ENCODE measurements at places on chromosomes 13 and 19. TPM values are rescaled to one million over a fixed set of nuclear protein-coding genes. Genes with fewer than 3 reads are reported as not detected.

- H3K27me3 ChIP-seq, result no peaks in the 10 kb centered on the region
- no peaks in the 10 kb centered on the region for H3K4me1 ChIP-seq
- H3K36me3 ChIP-seq, result no peaks in the 10 kb centered on the region
- no peak overlapping the region for H3K27ac ChIP-seq
Measured at GRCh38 chr13:74550039-74550438, 415.8 kb upstream of the KLF12 start.

DNA sequence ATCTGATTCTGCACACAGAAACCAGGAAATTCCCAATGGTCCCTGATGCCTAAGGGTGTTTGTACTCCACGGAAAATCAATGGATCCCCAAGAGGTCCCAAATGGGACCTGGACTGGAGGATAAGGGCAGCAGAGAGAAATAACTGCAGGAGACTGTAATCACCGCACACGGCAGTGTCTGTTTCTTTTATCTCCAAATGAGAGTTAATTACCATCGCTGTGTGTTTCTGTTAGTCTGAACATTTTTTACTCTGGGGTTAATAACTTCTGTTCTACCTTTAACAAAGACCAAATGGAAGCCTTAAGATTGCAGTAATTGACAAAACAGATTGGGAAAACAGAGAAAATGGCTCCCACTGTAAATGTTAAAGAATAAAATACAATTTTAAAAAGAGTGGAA lies 320.9 kb downstream of the DCLK1 start:
- no peak overlapping the region for H3K27ac ChIP-seq
- DNase-seq, result no peak
- H3K27me3 ChIP-seq, result no peaks in the 10 kb centered on the region
- H3K36me3 ChIP-seq, result no peaks in the 10 kb centered on the region

- DNase-seq, result no peak
- H3K36me3 ChIP-seq, result peaks cover 73% of the 10 kb centered on the region
- H3K27ac ChIP-seq, result no peak overlapping the region
- H3K4me1 ChIP-seq, result no peaks in the 10 kb centered on the region
- no peaks in the 10 kb centered on the region for H3K27me3 ChIP-seq
Measured at GRCh38 chr19:1373042-1373533, 10.6 kb upstream of the NDUFS7 start.

DNA sequence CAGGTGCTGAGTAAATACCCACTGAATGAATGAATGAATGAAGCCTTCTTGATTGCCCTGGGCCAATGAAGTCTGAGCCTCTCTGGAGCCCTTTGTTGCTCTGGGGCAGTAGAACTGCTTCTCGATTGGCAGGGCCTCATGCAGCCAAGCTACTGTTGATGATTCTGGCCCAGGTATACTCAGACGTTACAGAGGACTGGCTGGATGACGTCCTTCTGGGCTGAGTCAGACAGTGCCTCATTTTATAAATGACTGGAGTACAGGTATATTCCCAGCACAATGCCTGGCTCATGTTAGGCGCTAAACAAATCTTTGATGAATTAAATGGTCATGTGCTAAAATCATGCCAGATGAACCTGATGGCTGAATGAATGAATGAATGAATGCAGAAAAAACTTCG lies 243.8 kb upstream of the MAB21L1 start:
- H3K4me1 ChIP-seq, result peaks cover 20% of the 10 kb centered on the region
- H3K27me3 ChIP-seq, result no peaks in the 10 kb centered on the region
- H3K4me3 ChIP-seq, result no peak overlapping the region

- no peaks in the 10 kb centered on the region for H3K36me3 ChIP-seq
- H3K4me1 ChIP-seq, result no peaks in the 10 kb centered on the region
- no peaks in the 10 kb centered on the region for H3K27me3 ChIP-seq
- no peak for DNase-seq
- H3K4me3 ChIP-seq, result no peak overlapping the region
- no peak overlapping the region for H3K27ac ChIP-seq
Measured at GRCh38 chr13:46150134-46150693, 31.8 kb downstream of the LCP1 start.

DNA sequence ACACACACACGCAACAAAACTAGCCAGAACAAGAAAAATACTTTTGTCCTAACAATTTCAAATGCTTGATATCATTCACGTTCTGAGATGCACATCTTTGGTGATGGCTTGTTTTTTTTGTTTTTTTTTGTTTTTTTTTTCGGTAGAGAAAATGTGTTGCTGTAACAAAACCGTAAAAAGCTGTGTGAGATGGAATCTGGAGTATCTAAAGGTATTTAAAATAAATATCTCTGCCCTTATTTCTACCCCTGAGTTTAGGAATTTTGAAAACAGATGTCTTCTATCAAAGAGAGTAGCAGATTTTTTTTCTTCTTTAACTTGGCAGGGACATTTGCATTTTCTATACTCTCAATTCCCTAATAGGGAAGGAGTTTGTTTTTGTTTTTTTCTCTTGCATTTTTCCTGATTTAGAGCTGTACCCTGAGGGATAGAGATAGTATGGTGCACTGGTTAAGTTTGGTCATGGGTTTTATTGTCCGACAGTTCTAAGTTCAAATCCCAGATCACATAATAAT lies 446.6 kb downstream of the KLF5 start:
- DNase-seq, result no peak
- H3K27me3 ChIP-seq, result no peaks in the 10 kb centered on the region
- H3K36me3 ChIP-seq, result no peaks in the 10 kb centered on the region
- H3K4me1 ChIP-seq, result no peaks in the 10 kb centered on the region

- no peak for DNase-seq
- no peaks in the 10 kb centered on the region for H3K27me3 ChIP-seq
- H3K4me1 ChIP-seq, result no peaks in the 10 kb centered on the region
- H3K27ac ChIP-seq, result no peak overlapping the region
- no peak overlapping the region for H3K4me3 ChIP-seq
Measured at GRCh38 chr19:5349041-5349440, 8.4 kb upstream of the PTPRS start.

GRCh38 chr13:19681517-19681916 lies 48.1 kb downstream of the MPHOSPH8 start:
- no peak overlapping the region for H3K27ac ChIP-seq
- H3K4me3 ChIP-seq, result no peak overlapping the region
- peaks cover 3% of the 10 kb centered on the region for H3K4me1 ChIP-seq
- no peaks in the 10 kb centered on the region for H3K36me3 ChIP-seq
- no peak for DNase-seq
- no peaks in the 10 kb centered on the region for H3K27me3 ChIP-seq

GRCh38 chr13:84296401-84296800 lies 414.1 kb upstream of the SLITRK1 start:
- no peaks in the 10 kb centered on the region for H3K4me1 ChIP-seq
- H3K36me3 ChIP-seq, result no peaks in the 10 kb centered on the region
- H3K4me3 ChIP-seq, result no peak overlapping the region
- no peak for DNase-seq
- no peak overlapping the region for H3K27ac ChIP-seq

The APOC1 gene
- total RNA-seq, result 12.3 TPM

The CBY2 gene
- total RNA-seq, result not detected

- no peaks in the 10 kb centered on the region for H3K36me3 ChIP-seq
- H3K4me3 ChIP-seq, result no peak overlapping the region
- H3K27me3 ChIP-seq, result no peaks in the 10 kb centered on the region
- no peak overlapping the region for H3K27ac ChIP-seq
Measured at GRCh38 chr19:51410950-51411748, 6.3 kb downstream of the SIGLEC10 start.

The DDX49 gene
- total RNA-seq, result 41.7 TPM

The ZNF491 gene
- 3.7 TPM for total RNA-seq

The COX6B2 gene
- not detected for total RNA-seq

GRCh38 chr13:51553531-51553930 lies 30.7 kb upstream of the WDFY2 start:
- H3K27me3 ChIP-seq, result no peaks in the 10 kb centered on the region
- H3K4me3 ChIP-seq, result no peak overlapping the region
- no peaks in the 10 kb centered on the region for H3K36me3 ChIP-seq
- DNase-seq, result no peak
- H3K4me1 ChIP-seq, result no peaks in the 10 kb centered on the region
- H3K27ac ChIP-seq, result no peak overlapping the region

The MCF2L gene
- 34.9 TPM for total RNA-seq

DNA sequence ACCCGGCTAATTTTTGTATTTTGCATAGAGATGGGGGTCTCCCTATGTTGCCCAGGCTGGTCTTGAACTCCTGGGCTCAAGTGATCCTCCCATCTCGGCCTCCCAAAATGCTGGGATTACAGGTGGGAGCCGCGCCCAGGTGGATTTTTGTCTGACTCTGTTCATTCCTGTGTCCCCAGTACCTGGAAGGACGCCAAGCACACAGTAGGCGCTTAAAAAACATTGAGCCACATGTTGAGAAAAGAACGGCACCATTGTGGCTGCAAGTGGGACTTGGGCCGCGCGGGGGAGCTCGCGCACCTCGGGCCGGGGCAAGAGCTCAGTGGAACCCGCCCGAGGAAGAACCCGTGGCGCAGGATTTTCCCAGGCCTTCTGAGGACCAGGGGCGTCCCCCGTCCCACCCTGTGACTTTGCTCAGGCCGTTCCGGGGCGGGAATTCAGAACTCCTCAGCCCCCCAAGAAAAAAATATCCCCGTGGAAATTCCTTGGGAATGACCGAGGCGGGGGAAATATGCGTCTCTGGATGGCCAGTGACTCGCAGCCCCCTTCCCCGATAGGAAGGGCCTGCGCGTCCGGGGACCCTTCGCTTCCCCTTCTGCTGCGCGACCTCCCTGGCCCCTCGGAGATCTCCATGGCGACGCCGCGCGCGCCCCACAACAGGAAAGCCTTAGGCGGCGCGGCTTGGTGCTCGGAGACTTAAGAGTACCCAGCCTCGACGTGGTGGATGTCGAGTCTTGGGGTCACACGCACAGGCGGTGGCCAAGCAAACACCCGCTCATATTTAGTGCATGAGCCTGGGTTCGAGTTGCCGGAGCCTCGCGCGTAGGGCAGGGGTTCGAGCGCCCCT lies 1.4 kb upstream of the ICAM1 start:
- H3K4me1 ChIP-seq, result peaks cover 13% of the 10 kb centered on the region
- H3K27me3 ChIP-seq, result peaks cover 9% of the 10 kb centered on the region
- no peak for DNase-seq
- H3K36me3 ChIP-seq, result no peaks in the 10 kb centered on the region
- H3K27ac ChIP-seq, result peak overlapping the region; percentile 68

- H3K27me3 ChIP-seq, result no peaks in the 10 kb centered on the region
- H3K4me1 ChIP-seq, result peaks cover 22% of the 10 kb centered on the region
- DNase-seq, result no peak
- no peak overlapping the region for H3K27ac ChIP-seq
- no peaks in the 10 kb centered on the region for H3K36me3 ChIP-seq
Measured at GRCh38 chr13:98675837-98676236, 76.6 kb downstream of the SLC15A1 start.

DNA sequence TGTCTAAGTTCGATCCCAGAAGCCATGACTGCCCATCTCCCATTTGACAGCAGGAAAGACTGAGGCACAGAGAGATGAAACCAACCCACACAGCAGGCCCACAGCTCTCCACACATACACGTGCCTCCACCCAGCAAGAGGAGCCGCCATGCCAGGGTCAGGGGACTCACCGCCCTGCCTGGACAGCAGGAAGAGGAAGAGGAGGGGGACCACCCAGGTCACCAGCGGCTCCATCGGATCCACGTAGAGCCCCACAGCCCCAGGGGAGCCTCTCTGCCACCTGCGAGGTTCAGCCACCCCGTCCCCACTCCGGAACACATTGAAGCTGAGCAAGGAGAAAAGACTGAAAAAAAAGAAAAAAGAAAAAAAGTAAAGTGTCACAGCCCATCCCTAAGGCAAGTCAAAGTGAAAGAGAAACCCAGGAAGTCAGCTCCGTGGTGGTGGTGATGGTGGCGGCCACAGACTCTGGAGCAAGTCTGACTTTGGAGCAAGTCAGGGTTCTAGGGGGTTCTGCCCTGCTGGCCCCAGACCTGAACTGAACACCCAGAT lies at the start of gene IL12RB1:
IL12RB1 (minus strand) TSS at position 345 of the 549 bp plus-strand sequence; CDS start at position 234, 111 bp downstream.
- peak within 1 kb of the TSS; percentile 68 for H3K4me3 ChIP-seq
- peaks cover 21% of the 10 kb centered on the region for H3K4me1 ChIP-seq
- no peaks in the 10 kb centered on the region for H3K36me3 ChIP-seq

The GSX1 gene
- not detected for total RNA-seq

The RAB20 gene
- 34.5 TPM for total RNA-seq

DNA sequence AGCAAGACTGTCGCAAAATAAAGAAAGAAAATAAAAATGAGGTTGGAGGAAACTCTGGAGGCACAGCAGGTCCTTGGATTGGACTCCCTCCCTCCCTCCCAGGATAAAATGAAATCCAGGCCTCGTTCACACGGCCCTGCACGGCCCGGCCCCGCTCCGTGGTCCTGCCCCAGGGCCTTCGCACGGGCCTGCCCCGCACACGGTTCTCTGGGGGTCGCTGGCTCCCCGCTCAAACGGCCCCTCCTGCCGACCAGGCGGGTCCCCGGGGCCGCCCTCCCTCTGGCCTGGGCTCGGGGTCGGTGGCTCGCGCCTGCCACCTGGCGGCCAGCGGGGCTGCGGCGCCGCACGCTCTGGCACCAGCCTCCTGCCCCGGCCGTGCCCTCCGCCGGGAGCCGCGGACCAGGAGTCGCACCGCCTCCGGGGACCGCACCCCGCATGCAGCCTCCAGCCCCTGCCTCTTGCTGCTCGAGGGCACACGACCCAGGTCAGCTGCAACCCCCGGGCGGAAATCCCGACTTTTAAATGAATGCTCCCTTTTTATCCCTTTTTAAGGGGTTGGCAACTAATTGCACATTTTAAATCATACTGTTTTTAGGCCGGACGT lies 1.5 kb upstream of the WDR18 start:
- peak overlapping the region; percentile 48 for H3K4me3 ChIP-seq
- no peak for DNase-seq
- H3K27me3 ChIP-seq, result no peaks in the 10 kb centered on the region
- H3K4me1 ChIP-seq, result peaks cover 12% of the 10 kb centered on the region
- H3K36me3 ChIP-seq, result peaks cover 3% of the 10 kb centered on the region
- no peak overlapping the region for H3K27ac ChIP-seq

- H3K27ac ChIP-seq, result no peak overlapping the region
- no peaks in the 10 kb centered on the region for H3K27me3 ChIP-seq
- H3K4me3 ChIP-seq, result no peak overlapping the region
- no peaks in the 10 kb centered on the region for H3K4me1 ChIP-seq
Measured at GRCh38 chr13:23716401-23716800, 146.2 kb downstream of the TNFRSF19 start.

DNA sequence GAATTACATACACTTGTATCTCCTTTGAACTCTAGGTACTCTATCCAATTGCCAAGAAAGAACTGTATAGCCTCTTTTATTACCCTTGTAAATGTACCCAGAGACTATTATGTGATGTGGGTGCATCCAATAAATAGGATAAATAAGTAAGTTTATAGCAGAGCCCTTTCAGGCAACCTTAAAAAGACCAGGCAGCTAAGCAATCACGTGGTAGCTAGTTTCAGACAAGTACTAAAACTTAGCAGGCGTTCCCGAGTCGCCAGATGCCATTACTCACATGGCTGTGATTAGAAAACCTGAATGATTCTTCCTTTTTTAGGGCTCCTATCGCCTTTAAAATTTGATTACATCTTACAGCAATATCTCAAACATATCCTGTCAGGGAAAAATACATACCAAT lies 1303.0 kb downstream of the EFNB2 start:
- H3K27ac ChIP-seq, result no peak overlapping the region
- no peaks in the 10 kb centered on the region for H3K27me3 ChIP-seq
- no peaks in the 10 kb centered on the region for H3K4me1 ChIP-seq

The C1QTNF9B gene
- total RNA-seq, result not detected
